NCI-H2107 (cell line): ENCODE measurements at places on chromosomes 1 and 21.

DNA sequence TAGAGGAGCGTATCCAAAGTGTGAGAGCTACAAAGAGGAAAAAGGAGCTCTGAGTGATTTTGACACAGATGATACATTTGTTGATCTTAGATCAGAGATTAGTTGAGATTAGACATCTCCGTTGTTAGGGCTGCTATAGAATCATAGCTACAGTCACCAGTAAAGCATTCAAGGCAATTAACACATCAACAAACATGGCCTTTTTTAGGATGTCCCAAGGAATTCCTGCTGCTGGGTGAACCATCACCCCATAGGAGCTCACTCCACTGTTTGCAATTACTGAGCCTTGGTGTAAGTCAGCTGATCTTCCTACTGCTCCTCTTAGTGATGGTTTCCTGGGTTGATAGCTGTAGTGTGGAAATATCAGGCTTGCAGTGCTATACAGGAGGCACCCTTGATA, 6.7 kb upstream of the RSRP1 start:
- no peak for DNase-seq

GRCh38 chr1:56644919-56645676, at the start of gene PRKAA2:
TSS of gene PRKAA2 (plus strand) at chr1:56645314. CDS start at chr1:56645388, 74 bp downstream.
- peak; percentile 40 for DNase-seq

GRCh38 chr1:244427647-244428046, 24.1 kb downstream of the ADSS2 start:
- DNase-seq: no peak

DNA sequence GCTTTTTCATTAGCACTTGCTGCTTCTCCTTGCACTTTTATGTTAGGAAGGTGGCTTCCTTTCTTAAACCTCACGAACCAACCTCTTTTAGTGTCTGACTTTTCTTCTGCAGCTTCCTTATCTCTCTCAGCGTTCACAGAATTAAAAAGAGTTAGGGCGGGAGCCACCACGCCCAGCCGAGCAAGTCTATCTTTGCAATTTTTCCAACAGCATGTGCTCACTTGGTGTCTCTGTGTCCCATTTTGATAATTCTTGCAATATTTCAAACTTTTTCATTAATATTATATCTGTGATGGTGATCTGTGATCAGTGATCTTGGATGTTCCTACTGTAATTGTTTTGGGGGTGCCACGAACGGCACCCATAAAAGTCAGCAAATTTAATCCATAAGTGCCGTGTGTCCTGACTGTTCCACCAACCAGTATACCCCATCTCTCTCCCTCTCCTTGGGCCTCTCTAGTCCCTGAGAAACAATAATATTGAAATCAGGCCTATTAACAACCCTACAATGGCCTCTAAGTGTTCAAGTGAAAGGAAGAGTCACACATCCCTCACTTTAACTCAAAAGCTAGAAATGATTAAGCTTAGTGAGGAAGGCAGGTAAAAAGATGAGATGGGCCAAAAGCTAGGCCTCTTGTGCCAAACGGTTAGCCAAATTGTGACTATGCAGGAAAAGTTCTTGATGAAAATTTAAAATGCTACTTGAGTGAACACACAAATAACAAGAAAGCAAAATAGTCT, 15.9 kb upstream of the ITPKB start:
- DNase-seq: no peak

DNA sequence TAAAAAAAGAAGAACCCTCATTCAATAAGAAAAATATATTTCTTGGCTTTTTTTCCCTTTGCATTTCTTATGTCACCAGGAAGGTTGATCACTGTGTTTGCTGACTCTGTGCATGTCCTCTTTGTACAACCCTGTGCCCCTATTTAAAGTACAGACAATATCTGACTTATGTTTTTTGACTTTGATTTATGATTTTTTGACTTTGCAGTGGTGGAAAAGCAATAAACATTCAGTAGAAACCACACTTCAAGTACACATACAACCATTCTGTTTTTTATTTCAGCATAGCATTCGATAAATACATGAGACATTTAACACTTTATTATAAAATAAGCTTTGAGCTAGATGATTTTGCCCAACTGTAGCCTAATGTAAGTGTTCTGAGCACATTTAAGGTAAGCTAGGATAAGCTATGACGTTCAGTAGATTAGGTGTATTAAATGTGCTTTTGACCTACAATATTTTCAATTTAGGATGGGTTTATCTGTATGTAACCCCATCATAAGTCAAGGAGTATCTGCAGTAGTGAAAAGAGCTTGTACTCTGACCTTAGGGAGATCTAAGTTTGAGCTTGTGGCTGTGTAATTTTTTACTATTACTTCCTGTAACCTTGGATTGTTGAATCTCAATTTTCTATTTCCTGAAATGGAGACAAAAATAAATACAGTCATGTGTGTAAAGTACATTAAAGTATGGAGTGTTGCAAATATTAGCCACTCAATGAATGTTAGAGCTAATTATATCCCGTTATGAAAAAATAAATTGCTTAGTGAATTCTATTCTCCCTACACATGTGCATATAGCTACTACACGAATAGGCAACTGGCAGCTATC, 1.2 kb downstream of the RNASEL start:
- DNase-seq: no peak

DNA sequence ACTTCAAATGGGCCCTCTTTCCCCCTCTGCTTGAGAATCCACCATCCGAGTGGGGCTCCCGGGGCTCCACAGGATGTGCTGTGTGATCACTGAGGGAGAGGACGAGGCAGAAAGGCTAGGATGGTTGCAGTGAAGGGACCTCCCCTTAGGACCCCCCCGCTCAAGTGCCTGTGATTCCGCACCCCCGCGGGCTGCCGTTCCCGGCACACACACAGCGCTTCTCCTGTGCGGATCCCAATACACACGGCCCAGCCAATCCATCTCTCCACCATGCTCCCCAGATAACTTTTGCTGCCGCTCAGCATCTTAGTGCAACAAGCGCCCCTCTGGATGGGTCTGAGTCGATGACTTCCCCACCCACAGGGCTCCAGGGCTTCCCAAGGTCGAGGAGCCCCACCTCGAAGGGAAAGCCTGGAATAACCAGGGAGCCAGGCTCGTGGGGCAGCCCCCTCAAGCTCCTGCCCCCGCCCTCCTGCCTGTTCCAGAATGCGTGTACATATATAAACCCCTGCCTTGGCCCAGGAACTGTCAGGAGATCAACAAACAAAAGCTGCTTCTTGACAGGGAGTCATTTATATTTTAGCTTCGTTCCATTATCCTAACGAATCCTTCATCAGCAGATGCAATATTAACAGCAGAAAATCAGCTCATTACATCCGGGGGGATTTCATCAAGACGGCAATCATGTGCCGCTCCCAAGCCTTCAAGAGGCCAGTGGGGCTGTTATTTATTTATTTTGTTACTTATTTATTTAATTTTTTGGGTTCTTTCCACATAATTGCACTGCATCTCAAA, 83.7 kb downstream of the CASZ1 start:
- no peak for DNase-seq

DNA sequence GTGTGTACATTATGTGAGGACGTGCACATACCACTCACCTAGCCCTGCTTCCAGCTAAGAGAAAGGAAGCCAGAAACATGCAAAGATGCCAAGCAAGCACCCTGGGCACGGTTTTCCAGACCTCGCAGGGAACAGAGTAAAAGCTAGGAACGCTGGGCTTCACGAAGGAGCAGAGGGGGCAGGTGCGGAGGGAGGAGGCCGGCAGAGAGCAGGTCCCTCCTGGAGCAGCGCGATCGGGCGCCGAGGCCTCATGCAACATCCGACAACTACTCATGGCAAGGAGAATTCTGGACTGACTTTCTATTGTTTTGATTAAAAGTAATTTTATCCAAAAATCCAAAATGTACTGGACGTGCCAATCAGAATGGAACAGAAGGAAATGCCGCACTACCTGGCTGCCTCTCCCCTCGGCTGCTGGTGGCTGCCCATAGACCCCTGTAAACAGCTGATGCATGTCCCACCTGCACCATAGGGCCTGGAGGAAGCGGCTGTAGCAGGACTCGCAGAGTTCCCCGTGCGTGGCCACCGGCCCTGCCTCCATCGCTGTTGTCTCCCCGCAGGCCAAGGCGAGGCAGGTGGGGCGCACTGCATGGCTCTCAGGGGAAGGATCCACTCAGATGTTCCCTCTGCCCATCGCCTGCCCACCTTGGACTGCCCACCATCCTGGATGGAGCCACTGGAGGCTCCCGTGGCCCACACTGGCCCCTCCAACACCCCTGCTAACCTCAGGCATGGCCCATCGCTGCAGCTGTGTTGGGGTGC, 93.5 kb downstream of the WDR4 start:
- DNase-seq: no peak

- DNase-seq: peak; percentile 27
Observed at GRCh38 chr1:64505232-64505943, 35.5 kb downstream of the CACHD1 start.

DNA sequence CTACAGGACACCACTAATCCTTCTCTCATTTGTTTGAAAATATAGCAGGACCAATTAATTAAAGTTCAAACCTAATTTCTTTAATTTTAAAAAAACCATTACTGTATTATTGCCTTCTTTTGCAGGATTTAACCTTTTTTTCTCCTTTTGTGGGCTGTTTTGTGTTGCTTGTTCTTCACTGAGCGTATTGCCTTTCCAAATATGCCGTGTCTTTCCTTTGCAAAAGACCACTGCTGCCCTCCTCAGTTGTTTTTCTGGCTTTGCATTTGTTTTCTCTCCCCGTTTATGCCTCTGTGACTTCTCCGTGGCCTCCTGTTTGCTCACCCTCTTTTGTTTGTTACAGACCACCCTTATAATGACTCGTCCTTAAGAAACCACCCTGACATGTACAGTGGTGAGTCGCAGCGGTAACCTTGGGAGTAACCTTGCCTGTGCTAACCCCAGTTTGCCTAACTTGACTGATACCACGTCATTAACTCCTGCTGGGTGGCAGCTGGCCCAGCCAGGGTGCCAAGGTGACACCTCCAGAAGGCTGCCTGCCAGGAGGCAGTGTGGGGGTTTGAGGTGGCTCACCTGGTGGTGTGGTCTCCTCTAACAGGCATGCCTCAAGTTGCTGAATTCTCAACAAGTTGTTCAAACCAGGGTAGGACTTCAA, 81.1 kb upstream of the CNTN2 start:
- peak; percentile 15 for DNase-seq

GRCh38 chr1:46646331-46646730, 21.8 kb downstream of the ATPAF1 start:
- no peak for DNase-seq

DNA sequence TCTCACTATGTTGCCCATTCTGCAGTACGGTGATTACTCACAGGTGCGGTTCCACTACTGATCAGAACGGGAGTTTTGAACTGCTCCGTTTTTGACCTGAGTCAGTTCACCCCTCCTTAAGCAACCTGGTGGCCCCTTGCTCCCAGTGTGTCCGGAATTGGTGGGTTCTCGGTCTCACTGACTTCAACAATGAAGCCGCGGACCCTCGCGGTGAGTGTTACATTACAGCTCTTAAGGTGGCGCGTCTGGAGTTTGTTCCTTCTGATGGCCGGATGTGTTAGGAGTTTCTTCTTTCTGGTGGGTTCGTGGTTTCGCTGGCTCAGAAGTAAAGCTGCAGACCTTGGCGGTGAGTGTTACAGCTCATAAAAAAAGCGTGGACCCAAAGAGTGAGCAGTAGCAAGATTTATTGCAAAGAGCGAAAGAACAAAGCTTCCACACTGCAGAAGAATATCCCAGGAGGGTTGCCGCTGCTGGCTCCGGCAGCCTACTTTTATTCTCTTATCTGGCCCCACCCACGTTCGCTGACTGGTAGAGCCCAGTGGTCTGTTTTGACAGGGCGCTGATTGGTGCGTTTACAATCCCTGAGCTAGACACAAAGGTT, 17.6 kb upstream of the PARP1 start:
- DNase-seq: no peak
